Activated T-cell treated with anti-CD3 and anti-CD28 coated beads for 4 hours (primary cell): ENCODE measurements at places on chromosomes 12 and 14.

- DNase-seq, result no peak
Observed at GRCh38 chr14:104115131-104115600, 23.2 kb upstream of the KIF26A start.

DNA sequence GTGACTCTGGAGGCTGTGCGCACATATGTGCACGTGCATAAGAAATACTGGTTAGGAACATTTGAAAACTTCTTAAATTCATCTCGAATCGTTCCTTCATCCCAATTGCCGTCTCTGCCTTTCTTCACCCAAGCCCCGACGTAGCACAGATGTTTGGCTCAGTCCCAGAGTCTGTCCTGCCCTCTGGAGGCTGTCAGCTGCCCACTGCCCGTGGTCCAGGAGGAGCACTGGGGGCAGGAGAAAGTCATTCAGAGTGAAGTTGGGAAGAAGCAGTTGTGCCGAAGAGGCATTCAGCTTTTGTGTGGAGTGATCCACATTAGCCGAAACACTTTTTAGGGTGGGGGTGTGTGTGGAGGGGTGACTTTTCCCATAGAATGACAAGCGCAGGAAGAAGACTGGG lies 124.9 kb downstream of the TSPAN9 start:
- DNase-seq, result no peak

DNA sequence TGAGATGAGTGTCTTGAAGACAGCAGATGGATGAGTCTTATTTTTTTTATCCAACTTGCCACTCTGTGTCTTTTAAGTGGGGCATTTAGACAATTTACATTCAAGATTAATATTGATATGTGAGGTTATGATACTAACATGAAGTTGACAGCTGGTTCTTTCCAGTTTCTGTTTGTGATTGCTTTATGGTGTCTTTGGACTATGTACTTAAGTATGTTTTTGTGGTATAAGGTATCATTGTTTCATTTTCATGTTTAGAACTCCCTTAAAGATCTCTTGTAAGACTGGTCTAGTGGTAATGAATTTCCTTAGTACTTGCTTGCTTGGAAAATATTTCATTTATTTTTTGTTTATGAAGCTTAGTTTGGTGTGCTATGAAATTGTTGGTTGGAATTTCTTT lies 550.3 kb upstream of the NOVA1 start:
- no peak for DNase-seq

DNA sequence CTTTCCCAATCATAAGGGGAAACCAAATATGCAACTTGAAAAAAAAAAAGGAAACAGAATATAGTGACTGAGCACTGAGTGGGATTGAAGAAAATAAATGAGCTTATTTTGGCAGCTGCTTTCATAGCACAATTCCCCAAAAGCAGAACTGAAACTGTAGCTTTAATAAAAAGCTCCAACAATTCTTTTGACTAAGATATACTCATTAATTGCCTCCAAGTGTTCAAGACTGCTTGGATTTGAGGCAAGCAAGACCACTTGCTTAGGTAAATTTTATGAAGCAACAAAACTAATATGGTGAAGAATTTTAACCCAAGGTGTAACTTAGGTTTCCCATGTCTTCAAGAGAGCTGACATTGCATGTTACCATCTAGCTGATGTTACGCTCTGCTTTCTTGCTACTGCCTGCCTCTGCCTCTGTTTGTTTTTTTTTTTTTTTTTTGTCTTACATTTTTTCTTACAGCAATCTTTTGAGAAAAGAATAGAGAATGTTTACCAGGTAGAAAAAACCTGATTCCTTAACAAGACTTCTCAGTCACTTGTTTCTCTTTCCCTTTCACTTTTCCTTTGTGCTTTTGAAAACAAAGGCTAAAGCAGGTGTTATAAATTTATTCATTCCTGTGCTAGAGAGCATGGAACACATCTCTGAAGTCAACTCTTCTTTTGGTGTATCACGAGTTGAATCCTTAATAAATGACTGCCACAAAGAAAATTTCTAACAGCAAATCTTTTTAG lies 134.4 kb downstream of the BCAT1 start:
- DNase-seq, result no peak

- no peak for DNase-seq
Observed at GRCh38 chr14:76499399-76499798, 123.5 kb downstream of the ESRRB start.

DNA sequence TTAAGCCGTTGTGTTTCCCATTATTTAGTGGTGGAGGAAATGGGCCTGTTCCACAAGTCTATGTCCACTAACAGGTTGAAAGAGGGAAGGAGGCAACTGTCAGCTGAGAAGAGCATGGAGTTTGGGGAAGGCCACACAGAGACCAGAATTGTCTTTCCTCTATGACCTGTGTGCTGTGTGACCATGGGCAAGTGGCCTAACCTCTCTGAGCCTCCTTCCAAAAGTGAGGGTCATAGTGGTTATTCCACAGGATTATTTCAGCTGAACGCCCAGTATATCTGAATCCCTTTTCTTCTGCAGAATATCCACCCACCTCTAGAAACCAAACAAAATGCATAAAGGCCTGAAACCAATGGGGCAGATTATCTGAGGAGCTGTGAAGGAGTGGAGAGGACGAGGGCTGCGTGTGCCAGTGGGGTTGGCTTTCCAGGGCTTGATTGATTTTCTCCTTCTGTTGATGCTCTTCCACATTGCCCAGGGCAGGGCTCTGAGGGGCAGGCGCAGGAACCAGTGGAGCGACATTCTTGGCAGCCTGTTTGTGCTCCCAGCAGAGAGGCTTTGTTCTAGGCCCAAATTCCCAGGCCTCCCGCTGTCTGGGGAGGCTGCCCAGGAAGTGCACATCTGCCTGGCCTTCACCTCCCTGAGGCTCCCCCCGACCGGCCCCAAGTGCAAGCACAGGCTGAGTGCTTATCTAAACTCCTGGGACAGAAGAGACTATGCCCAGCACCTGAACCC lies 452.7 kb downstream of the BCL11B start:
- no peak for DNase-seq

GRCh38 chr14:79703209-79703608 lies 508.1 kb downstream of the DIO2 start:
- DNase-seq, result no peak

GRCh38 chr12:131390412-131391334 lies 320.2 kb upstream of the SFSWAP start:
- no peak for DNase-seq

DNA sequence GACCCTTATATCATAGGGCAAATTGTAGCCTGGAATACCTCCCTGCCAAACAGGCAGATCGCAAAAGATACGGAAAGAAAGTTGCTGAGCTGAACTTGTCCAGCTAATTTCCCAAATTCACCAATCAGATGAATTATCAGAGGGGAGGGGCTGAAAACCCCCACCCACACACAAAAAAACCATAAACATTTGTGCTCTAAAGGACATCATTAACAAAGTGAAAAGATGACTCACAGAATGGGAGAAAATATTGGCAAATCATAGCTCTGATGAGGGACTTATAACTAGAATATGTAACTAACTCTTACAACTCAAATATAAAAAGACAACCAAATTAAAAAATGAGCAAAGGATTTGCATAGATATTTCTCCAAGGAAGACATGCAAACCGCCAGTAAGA lies 36.3 kb downstream of the PTHLH start:
- no peak for DNase-seq

GRCh38 chr12:109999649-109999971 lies 380 bp downstream of the ANKRD13A start:
- DNase-seq, result no peak

DNA sequence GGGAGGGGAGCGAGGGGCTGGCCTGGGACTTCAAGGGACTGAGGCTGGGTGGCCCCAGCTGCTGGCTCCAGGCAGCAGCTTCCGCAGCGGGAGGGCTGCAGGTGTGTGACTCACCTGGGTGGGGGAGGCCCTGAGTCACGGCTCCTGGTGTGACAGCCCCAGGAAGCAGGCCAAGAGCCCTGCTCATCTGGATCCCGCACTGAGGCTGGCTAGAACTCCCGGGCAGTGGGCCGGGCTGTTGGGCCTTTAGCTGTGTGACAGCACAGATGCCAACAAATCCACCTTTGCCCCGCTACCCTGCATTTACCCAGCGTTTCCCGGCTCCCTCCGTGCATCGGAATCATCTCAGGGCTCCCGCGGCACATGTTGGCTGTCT lies 180.0 kb upstream of the PRMT8 start:
- DNase-seq, result no peak

- no peak for DNase-seq
Observed at GRCh38 chr12:11580125-11580751, 69.2 kb upstream of the ETV6 start.

DNA sequence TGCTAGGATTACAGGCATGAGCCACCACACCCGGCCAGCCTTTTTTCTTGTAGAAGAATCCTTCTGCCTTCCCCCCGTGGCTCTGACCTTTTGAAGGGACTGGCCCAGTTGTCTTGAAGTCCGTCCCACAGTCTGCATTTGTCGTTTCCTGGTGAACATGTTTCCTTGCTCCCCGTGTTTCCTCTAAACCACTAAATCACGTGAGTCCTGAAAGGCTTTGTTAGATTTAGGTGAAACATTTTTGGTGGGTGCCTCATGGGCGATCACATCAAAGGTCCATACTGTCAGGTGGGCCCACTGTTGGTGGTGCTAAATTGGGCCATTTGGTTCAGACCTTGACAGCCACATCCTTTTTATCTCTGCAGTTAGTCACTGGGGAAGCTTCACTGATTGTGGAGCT lies 26.3 kb downstream of the MLXIP start:
- no peak for DNase-seq

GRCh38 chr12:4506430-4506829 lies 32.3 kb upstream of the RAD51AP1 start:
- DNase-seq, result no peak

- DNase-seq, result no peak
Observed at GRCh38 chr12:14264778-14265177, 100.7 kb upstream of the ATF7IP start.

GRCh38 chr12:90977224-90977623 lies 22.2 kb upstream of the CCER1 start:
- DNase-seq, result no peak

- DNase-seq, result no peak
Observed at GRCh38 chr12:72075401-72075800, 136.8 kb downstream of the TPH2 start.
